Stimulated activated CD8-positive, alpha-beta memory T cell treated with anti-CD3 and anti-CD28 coated beads, Interleukin-7, amount 100 ng/mL, for 24 hours (primary cell): ENCODE measurements at places on chromosomes 5 and 9.

- DNase-seq, result no peak
Measured at GRCh38 chr5:91312698-91313097, 70.4 kb downstream of the ARRDC3 start.

- DNase-seq, result no peak
Measured at GRCh38 chr5:141477044-141477575, 1.3 kb downstream of the PCDHGC3 start.

DNA sequence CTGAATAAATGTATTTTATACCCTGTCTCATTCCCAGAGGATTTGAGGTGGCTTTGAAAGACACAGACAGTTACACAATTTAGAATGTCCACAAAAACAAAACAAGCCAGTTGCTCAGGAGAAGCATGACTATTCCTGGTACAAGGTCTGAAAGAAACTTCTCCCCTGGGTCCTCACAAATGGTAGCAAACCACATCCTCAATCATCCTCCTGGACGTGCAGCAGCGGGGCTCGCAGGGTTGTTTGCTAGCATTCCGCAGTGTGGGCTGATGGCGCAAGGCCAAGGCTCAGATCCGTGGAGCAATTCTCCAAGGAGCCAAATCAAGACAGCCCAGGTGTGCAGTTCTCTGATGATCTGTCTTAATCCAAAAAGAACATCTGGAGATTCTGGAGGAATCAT lies 210.3 kb downstream of the ACTL7B start:
- DNase-seq, result no peak

DNA sequence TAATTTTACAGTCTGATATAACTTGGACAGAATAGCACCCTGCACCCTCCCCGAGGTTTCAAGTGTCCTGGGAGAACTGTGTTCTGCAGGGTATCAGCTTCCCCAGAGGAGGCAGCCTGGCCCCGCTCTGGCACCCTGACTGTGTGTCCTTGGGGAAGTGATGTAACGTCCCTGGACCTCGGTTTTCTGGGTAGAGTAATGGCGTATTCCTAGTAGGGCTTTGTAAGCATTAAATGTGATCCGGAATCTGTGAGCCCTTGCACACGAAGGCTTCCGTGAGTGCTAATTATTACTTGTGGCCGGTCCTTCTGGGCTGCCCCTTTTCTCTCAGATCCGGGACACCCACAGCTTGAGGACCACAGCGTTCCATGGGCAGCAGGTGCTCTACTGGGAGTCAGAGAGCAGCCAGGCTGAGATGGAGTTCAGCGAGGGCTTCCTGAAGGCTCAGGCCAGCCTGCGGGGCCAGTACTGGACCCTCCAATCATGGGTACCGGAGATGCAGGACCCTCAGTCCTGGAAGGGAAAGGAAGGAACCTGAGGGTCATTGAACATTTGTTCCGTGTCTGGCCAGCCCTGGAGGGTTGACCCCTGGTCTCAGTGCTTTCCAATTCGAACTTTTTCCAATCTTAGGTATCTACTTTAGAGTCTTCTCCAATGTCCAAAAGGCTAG lies 1.0 kb upstream of the CACFD1 start:
- no peak for DNase-seq

DNA sequence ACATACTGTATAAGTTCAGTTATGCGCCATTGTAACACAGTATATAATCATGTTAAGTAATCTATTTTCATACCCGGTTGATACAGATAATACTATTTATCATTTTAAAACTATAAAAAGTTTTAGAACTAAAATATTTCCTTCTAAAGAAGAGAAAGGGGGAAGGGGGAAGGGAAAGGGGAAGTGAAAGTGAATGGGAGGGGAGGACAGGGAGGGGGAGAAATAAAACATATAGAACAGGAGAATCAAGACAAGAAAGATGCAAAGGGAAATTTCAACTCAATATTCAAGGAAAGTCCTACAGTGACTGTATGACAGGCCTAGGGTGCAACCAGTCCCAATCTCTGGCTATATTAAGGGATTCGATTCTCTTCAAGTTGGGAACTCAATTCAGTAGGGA lies 1278.8 kb downstream of the MAT2B start:
- DNase-seq, result no peak

- no peak for DNase-seq
Measured at GRCh38 chr9:23502004-23502403, 324.0 kb downstream of the ELAVL2 start.
